Stimulated activated CD4-positive, alpha-beta T cell treated with anti-CD3 and anti-CD28 coated beads, TNF-alpha, amount 100 ng/mL, for 24 hours (primary cell): ENCODE measurements at places on chromosomes 5 and 9.

GRCh38 chr5:10337986-10338385 lies 15.5 kb upstream of the MARCHF6 start:
- DNase-seq, result no peak

- DNase-seq, result no peak
Observed at GRCh38 chr5:78495800-78496199, 135.4 kb downstream of the SCAMP1 start.

- no peak for DNase-seq
Observed at GRCh38 chr5:174694611-174695010, 29.8 kb upstream of the MSX2 start.

DNA sequence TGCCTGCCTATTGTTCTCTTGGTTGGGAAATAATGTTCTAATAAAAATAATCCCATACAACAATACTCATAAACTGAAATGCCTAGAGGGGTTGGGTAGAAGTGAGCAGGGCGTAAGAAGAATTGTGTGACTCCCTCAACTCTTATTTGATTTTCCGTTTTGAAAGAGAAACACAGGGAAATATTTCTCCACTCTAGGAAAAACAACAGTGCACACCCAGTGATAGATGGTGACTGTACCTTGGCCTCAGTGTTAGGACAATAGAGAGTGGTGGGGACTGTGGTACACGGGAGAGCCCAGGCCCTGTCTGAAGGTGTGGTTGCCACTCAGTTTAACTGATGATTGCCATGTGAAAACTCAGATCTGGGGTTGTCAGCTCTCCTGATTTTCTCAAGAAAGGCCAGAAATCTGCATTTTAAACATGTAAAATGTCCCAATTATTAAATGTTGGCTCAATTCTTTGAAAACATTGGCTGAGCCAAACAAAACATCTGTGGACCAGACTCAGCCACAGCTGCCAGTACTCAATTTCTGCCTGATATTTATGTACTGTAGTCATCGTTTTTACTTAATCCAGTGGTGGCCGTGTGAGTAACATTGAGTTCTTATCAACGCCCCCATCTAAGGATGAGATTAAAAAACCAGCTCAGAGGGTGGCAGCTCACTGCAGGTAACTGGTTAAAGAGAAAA lies 103.8 kb upstream of the ZNF618 start:
- DNase-seq, result no peak

DNA sequence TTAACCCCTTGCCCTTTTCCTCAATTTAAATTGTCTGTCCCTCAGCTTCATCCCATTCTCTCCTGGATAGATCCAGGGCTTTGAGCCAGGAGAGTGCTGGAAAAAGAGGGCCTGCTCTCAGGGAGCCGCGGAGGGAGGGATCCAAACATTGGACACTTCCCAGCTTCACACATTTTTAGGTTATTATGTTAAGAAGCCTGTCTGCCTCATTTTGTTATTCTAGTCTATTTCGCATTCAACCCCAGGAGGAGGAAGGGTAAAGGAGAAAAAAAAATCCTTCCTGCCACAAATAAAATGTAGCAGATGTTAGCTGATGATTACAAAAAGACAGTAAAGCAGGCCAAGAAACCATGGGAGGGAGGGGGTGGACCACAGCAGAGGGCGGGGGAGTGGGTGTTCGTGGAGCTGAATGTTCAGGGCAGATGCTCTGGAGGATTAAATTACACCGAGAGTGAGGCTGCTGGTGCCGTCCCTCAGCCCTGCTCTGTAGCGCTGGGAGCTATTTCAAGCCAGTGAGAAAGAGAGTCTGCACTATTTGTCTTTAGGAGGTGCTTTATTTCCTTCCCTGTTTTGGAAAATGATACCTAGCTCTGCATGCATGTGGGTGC lies 60.6 kb upstream of the ZFR start:
- DNase-seq, result no peak

DNA sequence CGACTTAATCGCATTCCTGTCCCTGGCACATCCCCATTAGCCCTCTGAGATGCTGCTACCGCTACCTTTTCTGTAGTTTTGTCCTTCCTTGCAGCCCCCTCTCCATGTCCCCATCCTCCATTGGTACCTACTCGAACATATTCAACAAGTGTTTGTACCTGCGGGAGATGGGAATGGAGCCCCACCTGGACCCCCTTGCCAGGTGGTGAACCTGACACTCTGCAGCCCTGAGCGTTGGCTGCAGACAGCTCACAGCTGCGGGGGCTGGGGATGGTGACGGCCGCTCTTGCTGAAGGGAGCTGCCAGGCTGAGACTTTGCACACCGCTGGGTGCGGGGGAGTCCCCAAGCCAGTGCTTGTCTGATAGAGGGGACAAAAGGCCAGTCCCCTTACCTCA lies 96.3 kb upstream of the DAP start:
- no peak for DNase-seq

GRCh38 chr5:151093476-151093889 lies 12.6 kb upstream of the TNIP1 start:
- no peak for DNase-seq

DNA sequence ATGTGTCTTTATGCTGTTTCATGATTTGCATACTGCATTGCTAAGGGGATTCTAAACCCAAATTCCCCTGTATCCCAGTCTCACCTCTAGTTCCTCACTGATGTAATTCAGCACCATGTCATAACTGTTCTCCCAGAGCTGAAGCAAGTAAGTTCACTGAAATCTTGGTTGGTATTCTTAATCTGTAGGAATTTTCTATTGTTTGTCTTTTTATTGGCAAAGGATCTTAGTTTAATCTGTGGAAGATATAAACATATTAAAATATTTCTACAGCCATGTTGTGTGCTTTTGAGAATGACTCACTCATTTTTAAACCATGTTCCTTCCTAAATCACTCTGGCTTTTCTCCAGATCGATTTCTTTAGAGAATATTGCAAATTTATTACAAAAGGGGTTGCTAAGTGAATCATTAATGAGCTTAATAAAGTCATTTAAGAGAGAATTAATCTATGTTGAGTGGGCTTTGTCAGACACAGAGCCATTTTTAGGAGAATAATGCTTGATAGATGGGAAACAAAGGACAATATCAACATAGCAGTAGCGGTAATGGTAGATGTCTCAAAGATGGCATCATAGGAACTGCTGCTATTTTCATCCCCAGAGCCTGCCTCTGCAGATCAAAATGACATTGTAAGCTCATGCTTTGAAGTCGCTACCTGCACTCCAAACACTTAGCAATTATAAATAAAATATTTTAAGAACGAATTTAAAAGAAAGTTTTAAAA lies 110.0 kb downstream of the ENC1 start:
- DNase-seq, result no peak
